ENCODE measurements at places on chromosomes 7 and 10. TPM values are rescaled to one million over a fixed set of nuclear protein-coding genes. Genes with fewer than 3 reads are reported as not detected.

Gene MICU1
- total RNA-seq, result 52.1 TPM

Gene PAPSS2
- total RNA-seq, result 102 TPM

Gene OR2A12
- total RNA-seq, result not detected

Gene ASB15
- total RNA-seq, result not detected

Gene GIMAP4
- not detected for total RNA-seq

Gene LYZL1
- not detected for total RNA-seq

Gene HMX2
- total RNA-seq, result not detected

Gene GPR85
- 9.2 TPM for total RNA-seq

Gene FRAT2
- 5.3 TPM for total RNA-seq

Gene UCN3
- not detected for total RNA-seq

Gene SRRM3
- 1.0 TPM for total RNA-seq

Gene NUP42
- total RNA-seq, result 28.2 TPM
